ENCODE measurements at places on chromosomes 12 and 14. TPM values are rescaled to one million over a fixed set of nuclear protein-coding genes. Genes with fewer than 3 reads are reported as not detected.
A peak's percentile ranks its signal among the peaks of the same experiment; 100 is the strongest.

DNA sequence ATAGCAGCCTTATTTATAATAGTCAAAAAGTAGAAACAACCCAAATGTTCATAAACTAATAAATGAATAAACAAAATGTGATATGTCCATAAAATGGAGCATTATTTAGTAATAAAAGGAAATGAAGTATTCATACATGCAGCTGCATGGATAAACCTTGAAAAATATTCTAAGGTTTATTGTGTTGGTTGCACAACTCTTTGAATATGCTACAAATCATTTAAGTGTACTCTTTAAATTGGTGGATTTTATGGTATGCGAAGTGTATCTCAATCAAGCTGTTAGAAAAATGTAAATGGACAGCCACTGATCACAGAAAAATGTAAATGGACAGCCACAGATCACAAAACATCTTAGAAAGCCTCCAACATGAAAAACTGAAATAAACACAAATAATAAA, 73.2 kb upstream of the SLC38A4 start:
- DNase-seq: no peak

GRCh38 chr14:50944647-50945413, 547 bp upstream of the PYGL start:
- DNase-seq: no peak

- DNase-seq: no peak
Observed at GRCh38 chr12:26295001-26295400, 99.6 kb downstream of the SSPN start.

GRCh38 chr14:63394432-63394831, 75.7 kb upstream of the GPHB5 start:
- no peak for DNase-seq

DNA sequence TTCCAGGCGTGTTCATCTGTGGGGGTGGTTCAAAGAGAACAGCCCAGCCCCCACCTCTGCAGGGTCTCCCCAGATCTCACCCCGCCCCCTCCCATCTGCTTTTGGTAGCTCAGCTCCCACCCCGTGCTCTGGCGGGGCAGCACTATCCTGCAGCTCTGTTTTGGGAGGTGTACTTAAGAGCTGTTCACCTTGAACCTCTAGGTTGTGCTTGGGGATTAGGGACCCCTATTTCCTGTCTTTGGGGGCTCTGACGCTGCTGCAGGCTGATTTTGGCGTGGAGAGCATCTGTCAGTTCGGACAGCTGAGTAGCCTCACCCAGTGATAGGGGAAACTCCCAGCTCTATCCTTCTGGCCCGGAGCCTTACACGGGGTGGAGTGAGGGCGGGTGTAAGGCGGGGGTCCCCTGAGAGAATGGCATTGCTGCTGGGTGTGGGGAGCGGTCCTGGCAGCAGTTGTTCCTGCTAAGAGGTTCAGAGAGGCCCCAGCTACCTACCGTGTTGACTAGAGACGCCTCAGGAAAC, 765 bp downstream of the TMEM120B start:
- no peak for DNase-seq

DNA sequence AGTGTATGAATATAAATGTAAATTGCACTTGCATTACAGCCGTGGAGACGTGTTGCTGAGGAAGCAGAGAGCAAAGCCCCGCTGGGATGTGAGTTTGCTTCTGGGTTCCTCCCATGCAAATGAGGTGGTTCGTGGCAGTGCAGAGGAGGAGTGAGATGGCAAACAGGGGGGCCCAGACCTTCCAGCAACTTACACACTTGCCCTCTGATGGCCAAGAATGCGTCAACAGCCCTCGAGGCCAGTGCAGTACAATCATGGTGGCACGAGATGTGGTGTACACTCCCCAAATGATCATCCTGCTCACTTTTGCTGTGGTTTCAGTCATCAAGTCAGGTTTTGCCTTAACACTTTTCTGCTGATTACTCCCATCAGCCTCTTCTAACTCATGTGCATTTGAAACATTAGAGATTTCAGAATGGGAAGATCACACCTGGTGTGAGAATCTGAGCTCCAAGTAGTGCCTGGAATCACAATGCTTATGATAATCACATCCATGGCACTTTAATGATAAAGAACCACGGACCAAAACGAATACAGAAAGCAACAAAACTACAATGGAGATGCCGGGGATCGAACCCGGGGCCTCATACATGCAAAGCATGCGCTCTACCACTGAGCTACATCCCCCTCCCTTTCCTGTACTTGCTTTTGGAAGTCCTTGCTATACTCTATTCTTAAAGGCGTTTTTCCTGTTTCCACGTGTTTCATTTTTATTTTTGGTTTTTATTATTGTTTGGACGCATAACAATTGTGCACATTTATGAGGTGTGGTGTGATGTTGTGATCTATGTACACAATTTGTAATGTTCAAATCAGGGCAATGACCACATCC, 7.0 kb upstream of the UBC start:
- no peak for DNase-seq

DNA sequence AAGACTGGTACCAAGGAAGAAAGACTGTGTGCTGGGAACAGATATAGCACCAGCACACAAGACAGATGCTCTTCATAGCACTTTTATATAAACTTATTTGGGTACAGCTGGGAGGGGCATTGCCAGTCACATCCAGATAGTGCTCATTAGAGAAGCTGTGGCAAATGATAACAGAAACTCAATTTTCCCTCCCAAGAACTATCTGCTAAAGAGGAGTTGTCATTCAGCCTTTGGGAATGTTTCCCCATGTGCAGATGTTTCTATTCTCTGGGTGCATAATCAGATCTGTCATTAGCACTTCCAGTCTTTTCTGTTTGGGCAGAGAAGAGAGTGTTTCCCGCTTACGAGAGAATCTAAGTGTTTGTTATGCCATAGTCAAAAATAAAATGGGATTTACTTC, 714.9 kb upstream of the MDGA2 start:
- no peak for DNase-seq

DNA sequence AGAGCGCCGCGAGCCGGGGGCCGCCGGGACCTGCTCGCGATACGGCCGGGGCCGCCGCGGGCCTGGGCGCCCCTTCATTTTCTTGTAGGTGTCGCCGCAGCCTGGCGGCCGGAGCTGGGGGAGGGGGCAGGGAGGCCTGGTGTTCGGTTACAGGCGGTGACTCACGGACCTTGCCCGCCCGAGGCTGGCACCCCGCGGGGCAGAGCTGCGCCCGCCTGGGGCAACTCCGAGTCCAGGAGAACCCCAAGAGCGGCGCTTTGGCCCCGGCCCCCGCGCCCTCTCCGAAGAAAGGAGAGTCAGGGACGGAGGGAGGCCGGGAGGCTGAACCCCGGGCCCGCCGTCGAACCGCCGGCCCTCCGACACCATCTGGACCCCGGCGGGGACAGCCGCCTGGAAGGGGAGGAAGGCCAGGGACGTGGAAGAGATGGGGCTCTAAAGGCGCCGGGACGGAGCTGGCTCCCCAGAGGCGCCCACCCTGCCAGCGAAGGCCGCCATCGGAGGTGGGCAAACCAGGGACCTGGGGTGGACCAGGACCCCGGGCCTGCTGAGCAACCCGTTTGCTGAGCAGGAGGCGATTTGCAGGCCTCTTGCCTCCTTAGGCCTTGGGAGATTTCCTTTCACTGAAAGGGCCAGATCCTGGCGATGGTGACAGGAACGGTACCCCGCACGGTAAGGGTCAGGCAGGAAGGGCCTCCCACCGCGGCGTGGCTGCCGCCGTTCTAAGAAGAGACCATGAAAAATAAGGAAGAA, 843 bp upstream of the NUAK1 start:
- peak; percentile 88 for DNase-seq

- no peak for DNase-seq
Observed at GRCh38 chr14:97709552-97709951, 912.4 kb downstream of the VRK1 start.

DNA sequence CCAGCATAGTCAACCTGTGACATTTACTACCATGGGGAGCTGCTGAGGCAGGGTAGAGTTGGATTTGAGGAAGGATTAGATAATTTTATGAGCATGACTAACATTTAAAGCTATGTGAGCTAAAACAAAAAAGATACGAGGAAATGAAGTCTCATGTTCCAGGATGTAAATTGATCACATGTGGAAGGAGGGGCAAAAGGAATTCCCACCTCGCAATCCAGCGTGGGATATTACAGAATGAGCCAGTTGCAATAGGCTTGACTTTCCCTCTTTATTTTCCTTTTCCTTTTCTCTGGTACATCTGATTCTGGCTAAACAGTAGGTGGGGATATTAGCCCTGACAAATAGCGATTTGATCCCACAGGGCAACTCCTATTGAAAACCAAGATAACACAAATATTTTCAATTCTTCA, 214.9 kb upstream of the HMGA2 start:
- DNase-seq: no peak

- DNase-seq: no peak
Observed at GRCh38 chr12:93982771-93983315, 165.5 kb upstream of the PLXNC1 start.

DNA sequence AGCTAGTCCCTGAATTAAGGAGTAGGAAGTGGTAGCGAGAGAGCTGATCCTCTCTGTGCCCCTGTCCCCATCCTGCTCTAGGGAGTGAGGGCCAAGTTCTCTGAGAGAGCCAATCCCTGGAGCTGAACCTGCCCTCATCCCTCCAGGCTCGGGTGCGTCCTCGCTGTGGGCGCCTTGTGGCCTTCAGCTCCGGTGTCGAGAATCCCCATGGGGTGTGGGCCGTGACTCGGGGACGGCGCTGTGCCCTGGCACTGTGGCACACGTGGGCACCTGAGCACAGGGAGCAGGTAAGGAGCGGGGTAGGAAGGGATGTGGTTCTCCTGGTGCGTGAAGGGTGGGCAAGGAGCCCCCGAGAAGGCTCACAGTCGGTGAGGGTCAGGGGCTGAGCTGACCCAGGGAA, 1.9 kb upstream of the GNB3 start:
- DNase-seq: no peak

GRCh38 chr14:91127401-91127801, 13.5 kb downstream of the DGLUCY start:
- peak; percentile 88 for DNase-seq

DNA sequence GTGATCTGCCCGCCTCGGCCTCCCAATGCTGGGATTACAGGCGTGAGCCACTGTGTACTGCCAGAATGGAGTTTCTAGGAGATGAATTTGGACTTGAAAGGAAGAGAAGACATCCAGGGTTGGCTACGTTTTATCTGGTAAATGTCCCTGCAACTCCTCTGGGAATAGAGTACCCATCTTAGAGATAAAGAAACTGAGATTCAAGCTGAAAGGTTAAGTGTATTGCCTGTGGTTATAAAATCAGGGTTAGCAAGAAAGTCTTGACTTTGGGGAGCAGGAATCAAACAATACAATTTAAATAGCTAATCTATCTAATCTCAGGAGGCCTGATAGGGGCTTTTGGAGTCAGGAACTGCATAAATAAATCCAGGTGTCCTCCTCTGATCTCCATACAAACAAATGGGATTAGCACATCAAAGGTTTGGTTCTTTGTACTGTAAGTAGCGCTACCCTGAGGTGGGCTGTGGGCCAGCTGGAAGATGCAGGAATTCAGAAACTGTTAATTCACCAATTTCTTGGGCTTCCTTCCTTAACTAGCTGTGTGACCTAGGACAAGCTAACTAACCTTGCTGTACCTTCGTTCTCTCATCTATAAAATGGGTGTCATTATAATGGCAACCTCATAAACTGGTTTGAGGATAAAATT, 45.1 kb downstream of the TBX3 start:
- DNase-seq: no peak

- no peak for DNase-seq
Observed at GRCh38 chr14:51614707-51615106, 37.0 kb upstream of the FRMD6 start.

DNA sequence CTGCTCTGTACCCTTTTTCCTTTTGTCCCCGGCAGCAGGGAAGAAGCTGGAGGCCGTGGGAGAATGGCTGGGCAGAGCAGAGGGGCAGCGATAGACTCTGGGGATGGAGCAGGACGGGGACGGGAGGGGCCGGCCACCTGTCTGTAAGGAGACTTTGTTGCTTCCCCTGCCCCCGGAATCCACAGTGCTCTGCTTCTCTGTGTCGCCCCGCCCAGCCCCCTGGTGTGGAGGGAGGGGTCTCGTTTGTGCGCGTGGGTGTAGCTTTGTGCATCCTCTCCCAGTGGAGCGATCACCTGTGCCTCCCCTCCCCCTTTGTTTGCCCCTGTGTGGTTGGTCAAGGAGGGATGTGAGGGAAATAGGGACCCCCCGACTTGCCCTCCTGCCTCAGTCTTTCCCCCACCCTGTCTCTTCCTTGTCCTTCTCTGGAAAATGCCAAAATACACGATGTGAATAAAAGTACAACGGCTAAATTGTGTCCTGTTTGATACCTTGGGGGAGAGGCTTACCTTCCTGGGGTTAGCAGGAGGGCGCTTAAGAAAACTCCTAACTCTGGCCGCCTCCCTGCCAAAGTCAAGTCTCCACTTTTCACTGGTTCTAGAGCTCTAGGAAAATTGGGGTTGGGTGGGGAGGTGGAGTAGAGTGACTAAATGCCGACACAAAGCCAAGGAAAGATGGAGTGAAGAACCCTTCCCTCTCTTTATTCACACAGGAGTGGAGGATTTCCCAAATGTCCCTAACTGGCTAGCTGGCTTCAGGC, 990 bp upstream of the TPI1 start:
- DNase-seq: no peak

- peak; percentile 71 for DNase-seq
Observed at GRCh38 chr14:96090441-96091148, 51.4 kb downstream of the C14orf132 start.

DNA sequence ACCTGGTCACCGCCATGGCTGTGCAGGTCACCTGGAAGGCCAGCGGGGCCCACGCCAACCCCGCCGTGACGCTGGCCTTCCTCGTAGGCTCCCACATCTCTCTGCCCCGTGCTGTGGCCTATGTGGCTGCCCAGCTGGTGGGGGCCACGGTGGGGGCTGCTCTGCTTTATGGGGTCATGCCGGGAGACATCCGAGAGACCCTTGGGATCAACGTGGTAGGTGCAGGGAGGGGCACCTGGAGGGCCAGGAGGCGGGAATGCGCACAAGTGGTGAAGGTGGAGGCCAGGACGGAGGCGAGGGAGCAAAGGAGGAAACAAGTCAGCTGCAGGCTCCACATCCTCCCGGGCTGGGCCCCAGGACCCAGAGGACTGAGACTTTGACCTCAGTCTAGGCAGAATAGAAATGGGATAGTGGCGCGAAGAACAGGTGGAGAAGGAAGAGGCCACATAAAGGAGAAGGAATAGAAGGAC, 649 bp downstream of the AQP6 start:
- DNase-seq: peak; percentile 58

GRCh38 chr12:51923506-51924365, 16.4 kb downstream of the ACVRL1 start:
- DNase-seq: peak; percentile 87

- no peak for DNase-seq
Observed at GRCh38 chr14:21436567-21437062, 19.3 kb downstream of the CHD8 start.

Gene ZFC3H1
- total RNA-seq: 19.9 TPM

Gene LUM
- total RNA-seq: 130 TPM

Gene LRRC10
- total RNA-seq: 30.3 TPM

Gene ZNF891
- total RNA-seq: 1.1 TPM

Gene BMP4
- total RNA-seq: 6.9 TPM

Gene TSHR
- total RNA-seq: not detected

Gene KRT79
- total RNA-seq: not detected
